ENCODE measurements at places on chromosomes 7 and 10. TPM values are rescaled to one million over a fixed set of nuclear protein-coding genes. Genes with fewer than 3 reads are reported as not detected.
A peak's percentile ranks its signal among the peaks of the same experiment; 100 is the strongest.

DNA sequence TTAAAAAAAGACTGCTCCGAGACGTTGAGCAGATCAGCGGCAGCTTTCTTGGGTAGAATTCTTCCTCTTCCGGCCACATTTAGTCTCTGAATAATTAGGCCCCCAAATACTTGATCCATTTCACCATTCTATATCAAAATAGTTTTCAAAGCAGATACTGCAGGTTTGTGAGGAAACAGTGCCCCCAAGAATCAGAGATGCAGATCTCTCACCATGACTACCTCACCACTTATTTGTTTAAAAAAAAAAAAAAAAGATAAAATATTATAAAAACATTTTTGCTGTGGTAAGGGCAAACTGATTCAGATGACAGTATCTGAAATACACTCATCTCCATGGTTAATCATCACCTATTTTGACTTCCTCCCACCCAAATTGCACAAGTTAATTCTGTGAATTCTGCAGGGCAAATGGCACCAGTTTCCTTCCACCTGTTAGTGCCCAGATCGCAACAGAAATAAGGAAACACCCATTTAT, 210.4 kb downstream of the FAM107B start:
- no peak for DNase-seq

DNA sequence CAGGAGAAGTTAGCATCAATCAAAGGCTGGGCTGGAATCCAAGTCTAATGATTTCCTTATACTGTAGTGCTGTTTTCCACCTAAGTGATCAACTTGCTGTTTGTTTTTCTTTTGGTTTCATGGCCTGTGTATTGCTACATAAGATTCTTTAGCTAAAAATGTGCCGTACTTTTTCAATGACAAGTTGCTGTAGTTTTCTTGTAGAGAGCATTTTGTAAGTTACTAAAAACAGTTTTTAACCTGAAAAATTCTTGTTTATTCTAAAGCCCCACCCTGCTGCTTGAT, 1.3 kb downstream of the HELLS start:
- no peak for DNase-seq

GRCh38 chr10:78712147-78712546, 356.6 kb upstream of the ZMIZ1 start:
- DNase-seq = no peak

GRCh38 chr7:75984130-75985008, 10.0 kb downstream of the TMEM120A start:
- no peak for DNase-seq

The STMP1 gene
- 20.5 TPM for total RNA-seq

DNA sequence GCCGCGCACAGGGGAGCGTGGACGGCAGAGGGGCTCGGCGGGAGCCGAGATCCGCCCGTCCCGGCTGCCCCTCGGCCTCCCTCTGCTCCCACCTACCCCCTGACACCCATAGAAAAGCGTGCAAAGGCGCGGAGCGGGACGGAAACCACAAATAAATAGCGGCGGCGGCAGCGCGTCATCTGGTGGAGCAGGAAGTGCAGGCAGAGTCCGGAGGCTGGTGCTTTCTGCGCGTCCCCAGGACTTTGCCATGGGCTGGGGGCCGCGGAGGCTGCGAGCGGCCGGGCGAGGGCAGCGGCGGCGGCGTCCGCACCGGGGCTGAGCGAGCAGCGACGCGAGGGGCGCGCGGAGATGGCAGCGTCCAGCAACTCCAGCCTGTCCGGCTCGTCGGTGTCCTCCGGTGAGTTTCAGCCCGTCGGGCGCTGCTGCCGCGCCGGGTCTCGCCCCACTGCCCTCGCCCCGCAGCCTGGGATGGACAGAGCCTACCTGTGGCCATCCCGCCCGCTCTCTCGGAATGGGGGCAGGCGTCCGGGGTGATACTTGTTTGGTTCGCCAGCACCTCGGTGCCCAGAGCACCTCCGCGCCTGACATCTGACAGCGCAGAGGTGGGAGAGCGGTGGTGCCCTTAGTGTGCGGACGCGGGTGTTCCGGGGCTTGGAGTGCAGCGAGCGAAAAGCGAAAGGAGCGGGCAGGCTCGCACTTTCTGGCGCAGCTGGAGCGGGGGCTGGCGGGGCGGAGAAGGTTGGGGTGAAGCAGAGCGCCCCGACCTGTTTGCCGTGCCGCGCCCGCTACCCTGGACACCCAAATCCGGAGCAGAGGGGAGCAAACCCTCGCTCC, at the start of gene CHN2:
Gene CHN2 (plus strand): TSS at position 182 of the 834 bp plus-strand sequence.
- peak; percentile 61 for DNase-seq

GRCh38 chr7:149779502-149779805, 6.1 kb upstream of the ZNF467 start:
- no peak for DNase-seq

GRCh38 chr10:125513429-125514182, 169.4 kb downstream of the TEX36 start:
- DNase-seq = no peak

DNA sequence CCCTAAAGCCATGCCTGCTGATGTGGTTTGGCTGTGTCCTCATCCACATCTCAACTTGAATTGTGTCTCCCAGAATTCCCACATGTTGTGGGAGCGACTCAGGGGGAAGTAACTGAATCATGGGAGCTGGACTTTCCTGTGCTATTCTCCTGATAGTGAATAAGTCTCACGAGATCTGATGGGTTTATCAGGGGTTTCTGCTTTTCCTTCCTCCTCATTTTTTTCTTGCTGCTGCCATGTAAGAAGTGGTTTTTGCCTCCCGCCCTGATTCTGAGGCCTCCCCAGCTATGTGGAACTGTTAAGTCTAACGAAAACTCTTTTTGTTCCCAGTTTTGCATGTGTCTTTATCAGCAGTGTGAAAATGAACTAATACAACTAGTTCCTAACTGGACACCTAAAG, 11.8 kb downstream of the MACROH2A2 start:
- DNase-seq = no peak

The KAZALD1 gene
- total RNA-seq = 0.35 TPM

The OAT gene
- 20.7 TPM for total RNA-seq

The HTR5A gene
- total RNA-seq = not detected

DNA sequence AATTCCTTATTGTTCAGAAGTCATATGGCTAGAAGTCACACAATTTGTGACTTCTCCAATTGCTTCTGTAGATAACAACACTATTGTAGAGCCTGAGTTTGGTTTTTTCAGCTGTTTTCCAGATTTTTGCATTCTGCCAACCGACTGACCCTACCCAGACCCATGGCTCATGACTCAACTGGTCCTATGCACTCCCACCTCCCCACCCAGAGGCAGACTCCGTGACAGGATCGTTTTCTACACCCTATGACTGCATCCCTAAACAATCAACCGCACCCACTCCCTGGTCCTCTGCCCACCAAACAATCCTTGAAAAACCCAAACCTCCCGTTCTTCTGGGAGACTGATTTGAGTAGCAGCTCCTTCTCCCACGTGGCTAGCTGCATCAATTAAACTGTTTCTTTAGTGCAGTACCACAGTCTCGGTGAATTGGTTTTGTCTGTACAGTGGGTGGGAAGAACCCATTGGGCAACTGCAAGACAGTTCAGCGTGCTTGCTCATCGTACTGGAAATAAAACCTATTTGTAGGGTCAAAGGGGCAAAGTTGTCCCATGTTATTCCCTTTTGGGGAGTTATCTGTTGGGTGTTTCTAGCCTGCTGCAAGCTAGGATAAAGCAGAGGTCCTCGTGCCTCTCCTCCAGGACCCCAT, 150.3 kb upstream of the FAM20C start:
- peak; percentile 5 for DNase-seq

The DKK1 gene
- total RNA-seq = not detected

The MOGAT3 gene
- not detected for total RNA-seq

GRCh38 chr7:40882071-40882658, 747.4 kb downstream of the SUGCT start:
- DNase-seq = no peak

GRCh38 chr10:73937333-73938043, 26.6 kb downstream of the PLAU start:
- DNase-seq = no peak

The LANCL2 gene
- total RNA-seq = 6.4 TPM

- DNase-seq = no peak
Measured at GRCh38 chr10:70317272-70317942, 33.6 kb upstream of the NPFFR1 start.

The TRA2A gene
- 104 TPM for total RNA-seq

DNA sequence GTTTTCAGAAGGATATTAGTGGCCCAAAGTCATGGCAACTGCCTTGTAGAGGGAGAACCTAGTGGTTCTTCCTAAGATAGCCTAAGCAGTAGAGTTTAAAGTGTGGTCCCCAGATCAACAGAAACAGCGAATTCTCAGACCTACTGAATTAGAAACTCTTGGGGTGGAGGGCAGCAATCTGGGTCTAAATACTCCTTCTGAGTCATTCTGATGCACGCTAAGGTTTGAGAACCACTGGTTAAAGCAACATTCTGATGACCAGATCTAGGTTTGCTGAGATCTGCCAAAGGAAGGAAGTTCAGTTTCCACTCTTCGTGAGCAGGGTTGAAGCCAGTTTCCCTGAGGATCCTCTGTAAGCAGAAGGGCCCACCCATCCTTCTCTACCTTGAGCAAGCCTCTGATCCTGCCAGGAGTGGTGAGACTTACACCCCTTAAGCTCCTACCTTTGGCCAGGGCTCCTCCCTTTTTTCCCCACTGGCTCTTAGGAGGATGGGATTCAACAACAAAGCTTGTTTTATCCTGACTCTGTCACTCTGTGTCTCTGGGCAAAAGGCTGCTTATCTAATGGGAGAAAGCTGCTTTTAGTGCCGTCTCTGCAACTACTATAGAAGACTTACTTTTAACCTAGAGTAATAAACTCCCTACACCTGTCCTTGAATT, 26.8 kb upstream of the TRUB1 start:
- DNase-seq = no peak

The GPAM gene
- 3.8 TPM for total RNA-seq

The HELLS gene
- total RNA-seq = 95.3 TPM

The LRRN3 gene
- 19.2 TPM for total RNA-seq

The MTPN gene
- 142 TPM for total RNA-seq

The RAB18 gene
- 72.0 TPM for total RNA-seq

GRCh38 chr10:87846023-87846422, 17.3 kb downstream of the KLLN start:
- no peak for DNase-seq

GRCh38 chr7:148773334-148773733, 74.6 kb downstream of the CUL1 start:
- DNase-seq = peak; percentile 72

The TMEM273 gene
- 100 TPM for total RNA-seq

The TWIST1 gene
- 2.9 TPM for total RNA-seq

DNA sequence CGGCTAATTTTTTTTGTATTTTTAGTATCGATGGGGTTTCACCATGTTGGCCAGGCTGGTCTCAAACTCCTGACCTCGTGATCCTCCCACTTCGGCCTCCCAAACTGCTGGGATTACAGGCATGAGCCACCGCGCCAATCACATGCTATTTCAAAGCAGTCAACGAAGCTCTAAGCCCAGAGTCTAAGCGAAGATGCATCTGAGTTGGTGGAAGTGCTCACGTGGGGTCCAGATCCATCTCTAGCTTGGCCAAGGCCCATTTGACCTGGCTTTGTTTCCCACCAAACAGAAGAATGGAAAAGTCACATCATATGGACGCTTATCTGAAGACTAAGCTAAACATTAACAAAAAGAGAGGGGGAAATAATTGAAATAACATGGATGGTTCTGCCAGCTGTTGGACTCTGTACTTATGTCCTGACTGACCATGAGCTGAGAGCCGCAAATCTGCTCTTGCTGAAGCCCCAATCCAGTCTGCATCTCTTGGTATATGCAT, 3.8 kb upstream of the GTF2I start:
- no peak for DNase-seq

DNA sequence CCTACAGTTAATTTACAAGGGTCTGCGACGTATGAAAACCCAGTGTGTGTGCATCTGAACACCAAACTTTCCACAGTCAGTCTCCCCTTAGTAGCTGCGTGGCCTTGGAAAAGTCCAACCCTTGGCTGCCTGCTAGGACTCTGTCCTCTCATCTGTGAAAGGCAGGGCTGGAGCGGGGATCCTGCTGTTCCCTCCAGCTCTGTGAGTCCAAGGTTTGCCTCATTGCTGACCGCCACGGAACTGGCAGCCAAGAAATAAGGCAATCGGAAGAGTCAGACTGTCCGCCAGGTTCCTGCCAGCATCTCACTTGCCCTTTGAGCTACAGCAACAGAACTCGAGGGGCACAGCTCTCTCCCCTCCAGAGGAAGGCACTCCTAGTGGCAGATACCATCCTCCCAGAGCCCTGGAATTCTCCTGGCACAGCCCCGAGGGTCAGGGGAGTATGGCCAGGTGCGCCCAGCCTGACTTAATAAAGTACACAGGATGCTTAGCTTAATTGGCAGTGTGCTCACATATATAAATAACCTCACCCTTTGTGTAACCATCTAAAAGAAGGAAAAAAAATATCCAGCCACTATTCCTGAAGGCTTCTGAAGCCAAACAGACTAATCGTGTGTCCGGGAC, 530.1 kb upstream of the FOXK1 start:
- DNase-seq = no peak

GRCh38 chr10:133335246-133336117, 1.2 kb downstream of the CALY start:
- peak; percentile 77 for DNase-seq

- peak; percentile 85 for DNase-seq
Measured at GRCh38 chr10:88091490-88092061, 228.2 kb downstream of the PTEN start.

GRCh38 chr10:114811862-114812261, 9.7 kb upstream of the FHIP2A start:
- DNase-seq = no peak

- DNase-seq = no peak
Measured at GRCh38 chr10:121497513-121498470, 100.5 kb downstream of the FGFR2 start.

DNA sequence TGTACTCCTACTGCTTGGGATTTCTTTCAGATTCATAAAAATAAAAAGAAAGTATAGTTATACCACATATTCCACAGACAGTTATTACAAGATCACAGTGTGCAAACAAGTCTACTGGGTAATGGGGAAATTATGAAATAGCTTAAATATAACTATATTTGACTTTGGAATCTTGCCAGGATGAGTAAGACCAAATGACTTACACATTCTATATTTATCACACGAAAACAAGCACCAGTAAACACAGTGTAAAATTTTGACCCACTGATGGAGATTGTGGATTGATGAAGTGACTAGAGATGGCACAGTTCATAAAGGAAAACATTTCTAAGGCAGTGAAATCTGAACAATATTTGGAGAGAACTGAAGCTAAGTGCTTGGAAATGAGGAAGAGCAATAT, 339.7 kb downstream of the THSD7A start:
- no peak for DNase-seq

DNA sequence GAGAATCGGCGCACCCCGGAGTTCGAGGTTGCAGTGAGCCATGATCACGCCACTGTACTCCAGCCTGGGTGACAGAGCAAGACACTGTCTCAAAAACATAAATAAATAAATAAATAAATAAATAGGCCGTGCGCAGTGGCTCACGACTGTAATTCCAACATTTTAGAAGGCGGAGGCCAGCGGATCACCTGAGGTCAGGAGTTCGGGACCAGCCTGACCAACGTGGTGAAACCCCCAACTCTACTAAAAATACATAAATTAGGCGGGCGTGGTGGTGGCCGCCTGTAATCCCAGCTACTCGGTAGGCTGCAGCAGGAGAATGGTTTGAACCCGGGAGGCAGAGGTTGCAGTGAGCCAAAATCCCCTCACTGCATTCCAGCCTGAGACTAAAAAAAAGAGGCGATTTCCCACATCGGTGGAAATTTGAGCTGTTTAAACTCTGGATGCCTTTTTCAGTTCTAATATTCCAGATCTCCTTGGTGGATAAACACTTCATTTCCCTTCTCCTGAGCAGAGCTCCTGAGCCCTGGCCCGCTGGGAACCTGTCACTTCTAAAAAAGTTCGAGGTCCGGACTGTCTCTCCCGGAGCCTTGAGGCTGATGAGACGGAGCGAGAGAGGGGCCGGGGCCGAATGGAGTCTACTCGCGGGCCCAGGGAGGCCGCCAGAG, 2.0 kb upstream of the NFKB2 start:
- no peak for DNase-seq

- DNase-seq = no peak
Measured at GRCh38 chr7:92609921-92610518, 19.8 kb upstream of the FAM133B start.
